ENCODE measurements at places on chromosomes 3 and 15.
A peak's percentile ranks its signal among the peaks of the same experiment; 100 is the strongest.

DNA sequence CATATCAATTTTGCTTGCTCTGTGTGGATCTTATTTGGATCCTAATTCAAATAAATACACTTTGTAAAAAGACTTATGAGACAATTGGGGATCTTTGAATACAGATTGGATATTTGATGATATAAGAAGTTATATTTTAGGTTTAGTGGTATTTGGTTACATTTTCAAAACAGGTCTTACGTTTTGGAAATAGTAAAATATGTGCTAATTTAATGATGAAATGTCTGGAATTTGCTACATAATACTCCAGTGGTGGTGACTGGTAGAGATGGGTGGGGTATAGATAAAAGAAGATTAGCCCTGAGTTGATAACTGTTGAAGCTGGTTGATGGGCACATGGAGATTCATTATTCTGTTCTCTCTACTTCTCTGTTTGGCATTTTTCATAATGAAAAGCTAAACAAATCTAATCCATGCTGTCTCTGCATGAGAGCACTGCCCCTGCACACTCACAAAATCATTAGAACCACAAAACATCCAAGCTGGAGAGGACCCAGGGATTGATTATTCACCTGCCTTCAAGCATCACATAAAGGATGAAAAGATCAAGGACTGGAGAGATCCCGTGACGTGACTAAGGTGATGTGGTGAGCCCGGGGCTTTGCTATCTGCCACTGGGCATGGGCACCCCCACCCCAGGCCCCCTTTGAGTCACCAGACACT, 58.9 kb downstream of the TLE3 start:
- DNase-seq = no peak

- DNase-seq = no peak
These were observed 279.1 kb upstream of the ICE2 start for GRCh38 chr15:60757831-60758570.

DNA sequence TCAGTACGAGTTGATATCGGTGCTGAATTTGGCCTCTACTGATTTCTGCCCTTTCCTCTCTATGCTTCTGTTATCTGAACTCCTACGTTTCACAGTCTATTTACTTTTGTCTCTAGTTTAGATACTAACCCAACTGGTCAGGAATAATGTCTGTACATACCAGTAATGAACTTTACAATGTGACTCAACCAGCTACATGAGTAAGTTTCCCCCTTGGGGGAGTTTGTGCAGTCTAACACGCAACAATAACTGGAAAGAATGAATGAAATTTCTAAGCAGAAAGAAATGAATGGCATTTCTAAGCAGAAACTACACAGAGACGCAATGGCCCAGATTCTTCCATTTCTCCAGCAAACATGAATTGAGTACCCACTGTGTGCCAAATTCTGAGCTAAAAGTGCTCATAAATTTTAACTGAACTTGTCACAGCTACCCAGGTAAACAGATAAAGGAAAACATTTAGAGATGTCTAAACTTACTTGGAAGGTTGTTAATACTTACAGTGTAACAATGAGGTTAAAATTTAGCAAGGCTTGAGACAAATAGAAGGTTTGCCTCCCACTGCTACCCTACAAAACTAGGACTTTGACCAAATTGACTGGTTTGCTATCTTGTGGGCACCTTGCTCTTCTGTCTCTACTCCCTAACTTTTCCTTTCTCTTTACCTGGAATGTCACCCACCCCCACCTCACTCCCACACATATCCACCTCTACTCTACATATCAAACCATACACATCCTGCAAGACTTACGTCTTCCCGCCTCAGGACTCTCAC, 11.6 kb downstream of the UPK1B start:
- no peak for DNase-seq

DNA sequence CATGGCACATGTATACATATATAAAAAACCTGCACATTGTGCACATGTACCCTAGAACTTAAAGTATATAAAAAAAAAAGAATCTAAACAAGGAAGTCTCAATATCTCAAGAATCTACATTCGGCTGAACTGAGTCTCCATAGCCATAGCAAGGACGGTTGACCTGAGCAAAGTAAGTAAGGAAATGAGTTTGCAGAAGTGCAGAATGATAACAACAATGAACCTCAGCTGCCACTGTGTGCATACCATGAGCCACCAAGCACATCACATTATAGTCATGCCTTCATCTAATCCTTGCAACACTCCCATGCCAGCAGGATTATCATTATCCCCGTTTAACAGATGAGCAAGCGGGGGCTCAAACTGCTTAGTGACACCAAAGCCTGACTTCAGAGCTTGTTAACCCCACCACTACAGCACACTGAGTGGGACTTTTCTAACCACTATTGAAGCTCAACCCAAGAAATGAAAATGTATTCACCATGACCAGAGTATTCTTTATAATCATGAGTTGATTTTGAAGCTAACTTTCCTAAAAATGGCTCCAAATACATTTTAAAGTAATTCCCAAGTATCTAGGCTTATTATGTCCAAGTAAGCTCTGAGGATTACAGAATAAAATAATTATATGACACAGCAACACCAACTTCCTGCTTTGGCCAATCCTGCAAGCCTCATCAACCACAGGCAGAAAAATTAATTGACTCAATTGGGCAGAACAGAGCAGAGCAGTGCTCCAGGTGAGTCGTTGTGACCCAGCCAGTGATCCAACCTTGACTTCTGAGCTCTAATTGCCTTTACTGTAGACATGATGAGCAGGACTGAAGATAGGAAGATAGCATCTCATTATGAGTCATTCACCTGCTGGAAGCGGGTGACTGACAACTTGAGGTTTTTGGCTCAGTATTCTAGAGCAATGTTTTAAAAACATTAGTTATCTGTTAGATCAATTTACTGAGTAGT, 47.3 kb upstream of the IL12A start:
- DNase-seq = no peak

- DNase-seq = peak; percentile 3
These were observed 449.4 kb upstream of the PPP2R3A start for GRCh38 chr3:135516143-135516542.

DNA sequence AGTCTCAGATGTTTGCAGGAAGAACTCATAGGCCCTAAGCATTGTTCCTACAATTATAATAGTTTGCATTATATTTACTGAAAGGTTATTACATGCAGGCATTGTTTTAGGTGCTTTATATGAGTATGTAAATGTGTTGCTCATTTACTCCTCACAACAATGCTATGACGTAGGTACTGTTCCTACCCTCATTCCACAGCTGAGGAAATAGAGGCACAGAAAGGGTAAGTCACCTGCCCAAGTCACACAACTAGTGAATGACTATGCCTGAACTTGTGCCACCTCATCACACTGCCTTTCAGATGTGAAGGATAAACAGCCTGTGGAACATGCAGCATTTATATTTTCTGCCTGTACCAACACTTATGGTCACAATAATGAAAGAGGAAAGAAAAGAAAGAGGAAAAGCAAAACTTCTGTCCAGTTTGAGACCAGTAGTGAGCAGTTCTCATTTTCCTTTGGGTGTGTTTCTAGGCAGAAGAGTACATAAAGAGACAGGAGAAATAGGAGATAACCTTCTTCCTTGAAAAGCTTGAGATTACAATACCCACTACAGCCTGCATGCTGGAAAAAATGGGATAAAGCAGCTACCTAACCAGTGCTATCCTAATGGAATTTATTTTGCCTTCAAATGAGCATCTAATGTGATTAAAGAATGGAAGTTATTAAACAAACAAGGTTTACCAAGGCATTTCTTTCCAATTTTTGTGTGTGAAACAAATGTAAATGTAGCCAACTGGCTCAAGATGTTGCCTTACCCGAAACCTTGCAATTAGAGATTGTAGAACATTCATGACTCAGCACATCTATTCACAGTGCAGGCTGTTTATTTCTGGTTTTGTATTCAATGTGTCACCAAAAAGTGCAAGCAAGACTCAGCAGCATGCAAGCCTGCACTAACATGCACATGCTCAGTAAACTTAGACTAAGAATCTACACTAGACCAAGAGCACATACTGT, 20.5 kb upstream of the ENTPD3 start:
- no peak for DNase-seq

GRCh38 chr3:161096771-161097367, 8.3 kb downstream of the B3GALNT1 start:
- peak; percentile 7 for DNase-seq

DNA sequence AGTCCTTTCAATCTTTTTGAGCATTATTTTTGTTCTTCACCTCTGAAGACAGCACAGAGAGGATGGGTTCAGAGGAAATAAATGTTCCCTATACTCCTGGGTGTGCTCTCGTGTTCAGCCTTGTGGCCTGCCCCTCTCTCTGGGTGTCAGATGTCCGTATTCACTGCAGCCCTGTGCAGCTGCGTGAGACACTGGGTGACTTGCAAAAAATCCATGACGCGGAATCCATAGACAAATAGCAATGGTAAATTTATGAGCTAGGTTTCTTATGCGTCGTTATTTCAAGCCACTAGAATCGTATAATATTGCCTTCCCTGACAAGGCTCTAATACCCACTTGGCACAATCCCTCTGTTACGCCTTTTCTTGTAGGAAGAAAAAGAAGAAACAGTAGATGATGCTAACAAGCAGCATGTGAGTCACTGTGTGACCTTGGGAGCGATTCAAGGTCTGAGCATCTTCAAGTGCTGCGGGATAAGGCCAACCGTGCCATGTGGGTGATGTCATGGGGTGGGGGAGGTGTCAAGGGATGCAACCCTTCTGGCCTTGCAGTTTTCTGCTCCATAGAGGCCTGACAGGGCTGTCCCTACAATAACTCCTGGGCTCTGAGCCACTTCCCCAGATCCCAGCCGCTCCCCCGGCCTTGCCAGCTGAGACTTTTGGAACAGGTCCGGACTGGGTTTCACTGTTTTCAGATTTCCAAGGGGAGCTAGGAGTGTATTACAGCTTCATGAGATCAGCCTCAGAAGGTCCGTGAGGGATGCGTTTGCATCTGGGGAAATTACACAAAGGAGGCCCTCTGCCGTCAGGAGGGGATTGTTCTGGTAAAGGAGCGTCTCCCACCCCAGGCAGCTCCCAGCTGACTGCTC, 47.6 kb upstream of the POMGNT2 start:
- DNase-seq = no peak

DNA sequence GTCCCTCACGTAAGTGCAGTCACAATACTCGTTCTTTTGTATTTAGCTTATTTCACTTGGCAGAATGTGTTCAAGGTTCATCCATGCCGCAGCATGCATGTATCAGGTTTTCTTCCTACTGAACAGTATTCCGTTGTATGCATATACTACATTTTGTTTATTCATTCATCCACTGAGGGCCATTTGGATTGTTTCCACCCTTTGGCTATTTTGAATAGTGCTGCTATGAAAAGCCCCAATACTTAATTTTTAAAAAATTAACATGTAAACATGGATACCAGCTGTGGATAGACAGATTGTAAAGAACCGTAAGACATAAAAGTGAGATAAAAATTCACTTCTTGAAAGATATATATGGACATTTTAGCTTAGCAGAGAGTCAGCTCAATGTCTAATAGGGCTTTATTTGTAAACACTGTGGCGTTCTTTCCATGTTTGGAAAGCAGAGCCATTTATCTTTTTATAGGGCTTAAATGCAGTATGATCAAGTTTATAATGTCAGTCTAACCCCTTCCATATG, 115.9 kb downstream of the VPS8 start:
- no peak for DNase-seq
